Activated naive CD4-positive, alpha-beta T cell treated with anti-CD3 and anti-CD28 coated beads, Interleukin-2, amount 10 ng/mL, durations not matched to agents 7 days and 5 days (primary cell): ENCODE measurements at places on chromosomes 3 and 15.

DNA sequence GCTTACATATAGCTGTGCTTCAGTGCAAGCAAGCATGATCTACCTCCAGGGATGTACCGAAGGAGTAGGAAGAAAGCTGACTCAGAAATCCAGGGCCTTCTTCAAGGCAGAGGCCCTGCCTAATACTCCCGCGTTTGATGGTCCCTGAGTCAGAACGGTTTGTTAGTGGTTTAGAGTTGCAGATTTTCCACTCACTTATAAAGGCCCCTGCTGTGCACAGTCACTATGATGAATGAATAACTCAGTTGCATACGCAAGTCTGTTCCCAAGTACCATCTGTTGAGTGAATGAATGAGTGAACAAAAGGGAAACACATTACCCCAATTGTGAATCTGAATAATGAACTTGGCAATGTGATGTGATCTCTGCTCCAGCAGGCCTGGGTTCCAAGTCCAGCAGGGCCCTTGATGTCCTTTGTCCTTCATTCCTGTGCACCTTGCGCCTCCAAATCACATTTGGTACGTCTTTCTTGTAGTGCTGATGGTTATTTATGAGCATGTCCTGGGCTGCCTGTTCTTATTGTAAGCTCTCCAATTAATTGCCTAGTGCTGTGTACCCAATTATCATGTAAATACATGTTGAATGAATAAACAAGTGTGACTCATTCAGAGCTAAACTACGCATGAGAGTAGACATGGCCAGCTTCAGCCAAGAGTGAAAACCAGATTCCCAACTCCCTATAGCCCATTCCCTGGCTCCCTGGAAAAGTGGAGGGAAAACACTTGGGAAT, 85.3 kb upstream of the LIMD1 start:
- no peak for DNase-seq
- no peak overlapping the region for H3K27ac ChIP-seq
- no peaks in the 10 kb centered on the region for H3K4me1 ChIP-seq
- H3K27me3 ChIP-seq: no peaks in the 10 kb centered on the region
- no peak overlapping the region for H3K4me3 ChIP-seq

DNA sequence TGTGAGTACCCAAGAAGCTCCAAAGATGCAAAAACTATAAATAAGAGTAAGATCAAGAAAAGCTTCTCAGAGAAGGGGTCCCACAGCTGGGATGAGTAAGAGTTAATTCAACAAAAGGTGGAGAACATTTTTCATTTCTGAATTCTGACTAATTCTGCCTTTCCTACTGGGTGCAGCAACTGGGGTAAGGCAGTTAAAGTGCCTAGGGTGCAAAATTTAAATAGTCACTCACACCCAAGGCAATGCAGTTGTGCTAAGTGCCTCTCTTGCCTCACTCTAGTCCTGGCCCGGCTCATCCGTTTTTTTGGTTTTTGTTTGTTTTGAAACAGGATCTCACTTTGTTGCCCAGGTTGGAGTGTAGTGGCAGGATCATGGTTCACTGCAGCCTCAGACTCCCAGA, 240.2 kb downstream of the TP63 start:
- H3K27me3 ChIP-seq: no peaks in the 10 kb centered on the region
- no peaks in the 10 kb centered on the region for H3K36me3 ChIP-seq
- H3K27ac ChIP-seq: no peak overlapping the region
- H3K4me3 ChIP-seq: no peak overlapping the region

GRCh38 chr3:152770296-152770695, 64.6 kb upstream of the P2RY1 start:
- no peaks in the 10 kb centered on the region for H3K27me3 ChIP-seq
- no peaks in the 10 kb centered on the region for H3K36me3 ChIP-seq
- no peak overlapping the region for H3K4me3 ChIP-seq
- no peak overlapping the region for H3K27ac ChIP-seq

DNA sequence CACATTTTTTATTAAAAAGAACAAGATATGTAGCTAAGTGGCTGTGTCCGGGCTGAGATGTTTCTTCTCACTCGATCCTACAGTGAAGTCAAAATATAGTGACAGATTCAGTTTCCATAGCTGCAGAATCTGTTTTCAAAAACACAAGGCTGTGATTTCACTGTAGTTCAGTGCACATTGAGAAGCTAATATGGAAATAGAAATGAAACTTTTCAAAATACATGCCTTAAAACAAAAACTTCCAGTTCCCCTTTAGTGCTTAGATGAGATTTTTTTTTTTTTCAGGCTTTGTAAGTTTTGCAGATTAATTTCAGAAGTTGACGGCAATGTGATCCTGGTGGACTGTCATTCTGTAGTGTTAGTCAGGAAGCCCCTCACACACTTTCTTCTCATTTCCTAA, 23.8 kb upstream of the TRAK1 start:
- H3K27ac ChIP-seq: no peak overlapping the region
- H3K4me3 ChIP-seq: no peak overlapping the region
- no peaks in the 10 kb centered on the region for H3K27me3 ChIP-seq

DNA sequence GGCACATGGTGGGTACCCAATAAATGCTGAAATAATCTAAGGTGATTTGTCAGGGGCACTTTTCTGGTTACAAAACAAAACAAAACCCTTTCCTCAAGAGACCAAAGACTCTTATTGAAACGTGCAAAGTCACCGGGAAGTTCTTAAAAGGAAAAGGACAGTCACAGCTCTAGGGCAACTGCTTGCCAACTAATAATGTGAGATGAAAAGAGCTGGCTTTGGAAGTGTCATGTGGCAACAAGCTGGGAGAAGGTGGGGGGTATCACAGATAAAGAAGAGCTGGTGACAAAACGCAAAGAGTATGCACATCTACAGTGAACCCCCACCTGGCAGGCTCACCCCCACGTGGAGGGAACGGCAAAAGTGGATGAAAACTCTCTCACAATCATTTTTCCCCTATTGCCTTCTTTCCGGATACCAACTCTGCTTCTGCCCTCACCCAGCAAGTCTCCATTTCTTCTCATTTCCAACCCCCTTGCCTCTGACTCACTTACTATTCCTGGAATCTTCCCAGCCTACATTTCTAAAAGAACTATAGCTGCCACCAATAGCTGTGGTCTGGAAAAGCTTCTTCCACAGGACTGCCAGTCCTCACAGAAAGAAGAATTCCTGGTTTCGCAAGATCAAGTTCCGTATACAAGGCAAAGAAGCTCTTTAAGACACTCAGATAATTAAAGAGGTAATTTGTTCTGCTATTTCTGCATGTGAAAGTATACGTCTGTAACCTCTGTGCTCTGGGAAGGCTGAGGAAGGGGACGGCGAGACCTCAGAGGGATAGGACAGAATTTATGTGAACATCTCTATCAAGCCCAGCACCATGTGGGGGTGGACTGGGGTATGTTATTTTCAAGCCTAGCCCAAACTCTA, 21.8 kb upstream of the ANPEP start:
- H3K4me1 ChIP-seq: peaks cover 2% of the 10 kb centered on the region
- H3K4me3 ChIP-seq: no peak overlapping the region
- peaks cover 30% of the 10 kb centered on the region for H3K36me3 ChIP-seq
- no peak overlapping the region for H3K27ac ChIP-seq

DNA sequence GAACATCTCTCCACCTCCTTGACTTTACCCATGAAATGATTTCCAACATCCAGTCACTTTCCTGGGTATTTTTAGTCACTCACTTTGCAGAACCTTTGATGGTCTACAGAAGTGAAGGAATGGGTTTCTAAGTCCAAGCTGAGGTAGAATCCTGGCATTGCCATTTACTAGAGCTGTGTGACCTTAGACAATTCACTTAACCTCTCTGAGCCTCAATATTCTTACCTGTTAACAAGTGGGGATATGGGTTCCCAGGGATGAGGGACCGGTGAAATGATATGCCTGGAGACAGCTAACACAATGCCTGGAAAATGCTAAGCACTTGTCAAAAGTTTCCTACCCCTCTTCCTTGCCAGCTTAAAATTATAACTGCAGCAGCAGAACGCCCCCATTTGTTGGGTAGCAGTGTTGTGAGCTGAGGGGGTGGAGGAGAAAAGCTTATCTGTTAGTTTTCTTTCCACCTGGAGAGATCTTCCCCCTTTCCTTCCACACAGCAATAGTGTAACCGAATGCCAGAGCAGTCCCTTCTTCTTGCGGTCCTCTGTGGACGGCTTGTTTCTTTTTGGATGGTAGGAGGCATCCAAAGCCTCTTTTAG, 319.2 kb upstream of the LRRFIP2 start:
- no peaks in the 10 kb centered on the region for H3K36me3 ChIP-seq
- H3K4me1 ChIP-seq: no peaks in the 10 kb centered on the region
- H3K4me3 ChIP-seq: no peak overlapping the region

- H3K27me3 ChIP-seq: peaks cover 29% of the 10 kb centered on the region
- no peak for DNase-seq
- no peak overlapping the region for H3K27ac ChIP-seq
- peaks cover 19% of the 10 kb centered on the region for H3K4me1 ChIP-seq
Observed at GRCh38 chr15:68234060-68234459, 4.5 kb upstream of the CLN6 start.

- H3K4me1 ChIP-seq: no peaks in the 10 kb centered on the region
- DNase-seq: no peak
- no peak overlapping the region for H3K27ac ChIP-seq
- peaks cover 15% of the 10 kb centered on the region for H3K27me3 ChIP-seq
- H3K36me3 ChIP-seq: no peaks in the 10 kb centered on the region
Observed at GRCh38 chr15:69346112-69346511, 47.4 kb downstream of the PAQR5 start.

- H3K27me3 ChIP-seq: no peaks in the 10 kb centered on the region
- H3K4me1 ChIP-seq: no peaks in the 10 kb centered on the region
- H3K27ac ChIP-seq: no peak overlapping the region
- no peak overlapping the region for H3K4me3 ChIP-seq
Observed at GRCh38 chr3:7588236-7588635, 727.3 kb downstream of the GRM7 start.

DNA sequence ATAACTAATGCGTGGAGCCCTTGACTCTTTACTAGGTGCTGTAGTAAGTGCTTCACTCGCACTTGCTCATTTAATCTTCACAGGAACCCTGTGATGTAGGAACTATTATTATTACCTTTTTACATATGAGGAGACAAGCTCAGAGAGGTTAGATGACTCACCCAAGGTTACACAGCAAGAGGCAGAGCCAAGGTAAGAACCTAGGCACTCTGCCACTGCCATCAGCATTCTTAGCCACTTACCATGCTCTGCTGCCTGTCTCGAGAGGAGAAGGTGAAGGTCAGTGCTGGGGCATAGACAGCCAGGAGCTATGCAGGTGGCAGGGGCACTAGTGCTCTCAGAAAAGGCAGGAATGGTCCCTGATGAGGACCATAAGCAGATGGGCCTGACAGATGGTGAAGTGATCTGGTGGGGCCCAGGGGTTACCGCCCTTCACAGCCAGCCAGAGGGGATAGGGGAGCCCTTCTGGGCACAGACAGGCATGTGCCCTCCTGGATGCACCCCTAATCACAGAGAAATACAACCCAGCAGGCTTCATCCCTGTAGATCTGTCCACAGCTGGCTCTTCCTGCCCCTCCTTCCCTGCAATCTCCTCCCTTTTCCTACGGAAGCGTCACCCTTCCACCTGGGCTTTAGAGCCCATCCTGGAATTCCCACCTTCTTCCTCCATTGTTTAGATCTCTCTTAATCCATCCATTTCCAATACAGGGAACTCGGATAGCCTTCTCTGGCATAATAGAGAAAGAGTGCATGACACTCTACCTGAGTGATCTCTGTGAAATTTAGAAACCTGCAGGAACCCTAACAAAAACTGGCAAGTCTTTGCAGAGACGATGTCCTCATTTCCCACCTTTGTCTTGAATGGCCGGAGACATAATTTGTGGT, 26.9 kb downstream of the ABTB1 start:
- peaks cover 4% of the 10 kb centered on the region for H3K4me1 ChIP-seq
- no peaks in the 10 kb centered on the region for H3K36me3 ChIP-seq
- peaks cover 22% of the 10 kb centered on the region for H3K27me3 ChIP-seq
- H3K27ac ChIP-seq: no peak overlapping the region

DNA sequence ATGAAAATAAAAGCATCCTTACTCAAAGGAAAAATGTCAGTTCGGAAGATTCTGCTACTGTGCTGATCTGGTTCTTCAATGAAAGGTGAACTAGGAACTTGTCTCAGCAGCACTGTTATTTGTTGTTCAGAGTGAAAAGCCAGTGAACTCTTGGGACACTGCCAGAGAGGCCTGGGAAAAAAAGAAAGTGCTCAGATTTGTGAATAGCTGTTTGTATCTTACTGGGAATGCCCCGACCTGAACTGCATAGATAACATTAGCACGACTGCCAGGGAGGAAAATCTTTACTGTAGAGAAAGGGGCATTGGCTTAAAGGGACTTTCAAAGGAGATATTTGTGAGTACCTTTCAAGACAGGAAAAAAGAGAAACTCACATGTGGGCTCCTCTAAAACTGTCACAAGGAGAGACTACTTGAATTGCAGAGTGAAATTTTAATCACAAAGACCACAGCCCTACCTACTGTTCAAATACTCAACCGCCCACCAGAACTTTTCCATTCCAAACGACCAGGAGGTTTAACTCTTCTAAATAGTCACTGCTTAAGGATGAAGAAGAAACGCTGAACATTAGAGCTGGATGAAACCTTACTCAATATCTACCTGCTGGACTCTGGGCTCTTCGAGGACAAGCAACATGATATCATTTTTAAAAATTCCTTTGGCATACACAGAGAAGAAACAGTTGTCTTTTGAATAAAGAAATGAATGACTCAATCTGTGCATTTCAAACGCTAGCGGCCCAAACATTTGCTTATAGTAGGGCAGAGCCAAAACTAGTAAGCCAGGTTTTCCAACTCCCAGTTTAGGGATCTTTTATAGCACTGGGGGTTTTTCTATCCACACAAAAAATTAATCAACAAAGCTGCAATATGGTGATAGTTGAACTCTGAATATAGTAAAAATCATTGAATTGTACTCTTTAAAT, 13.4 kb downstream of the TAMM41 start:
- H3K4me1 ChIP-seq: no peaks in the 10 kb centered on the region
- no peak overlapping the region for H3K27ac ChIP-seq
- peaks cover 38% of the 10 kb centered on the region for H3K36me3 ChIP-seq
- no peak for DNase-seq

DNA sequence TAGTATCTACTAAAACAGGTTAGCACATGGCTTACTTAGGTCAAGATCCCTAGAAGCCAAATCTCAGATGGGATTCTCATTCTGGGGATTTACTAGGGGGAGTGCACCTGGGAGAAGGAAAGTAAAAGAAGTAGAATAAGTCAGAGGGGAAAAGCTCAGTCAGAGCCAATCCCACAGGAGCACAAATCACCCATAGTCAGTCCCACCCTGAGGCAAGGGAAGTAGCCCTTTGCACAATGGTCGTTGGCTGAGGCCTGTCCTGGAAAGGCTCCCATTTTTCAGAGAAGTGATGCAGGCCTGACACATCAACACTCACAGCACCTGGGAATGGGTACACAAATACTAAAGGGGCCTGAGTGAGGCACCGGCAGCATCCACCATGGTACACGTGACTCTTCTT, 39.8 kb downstream of the SST start:
- DNase-seq: no peak
- no peak overlapping the region for H3K4me3 ChIP-seq
- H3K4me1 ChIP-seq: no peaks in the 10 kb centered on the region

GRCh38 chr3:16335772-16336645, 71.0 kb downstream of the OXNAD1 start:
- H3K27ac ChIP-seq: peak overlapping the region; percentile 83
- no peaks in the 10 kb centered on the region for H3K27me3 ChIP-seq
- H3K4me3 ChIP-seq: no peak overlapping the region
- peaks cover 82% of the 10 kb centered on the region for H3K36me3 ChIP-seq
- H3K4me1 ChIP-seq: peaks cover 50% of the 10 kb centered on the region
- no peak for DNase-seq
